ENCODE measurements at places on chromosomes 7 and 10.

DNA sequence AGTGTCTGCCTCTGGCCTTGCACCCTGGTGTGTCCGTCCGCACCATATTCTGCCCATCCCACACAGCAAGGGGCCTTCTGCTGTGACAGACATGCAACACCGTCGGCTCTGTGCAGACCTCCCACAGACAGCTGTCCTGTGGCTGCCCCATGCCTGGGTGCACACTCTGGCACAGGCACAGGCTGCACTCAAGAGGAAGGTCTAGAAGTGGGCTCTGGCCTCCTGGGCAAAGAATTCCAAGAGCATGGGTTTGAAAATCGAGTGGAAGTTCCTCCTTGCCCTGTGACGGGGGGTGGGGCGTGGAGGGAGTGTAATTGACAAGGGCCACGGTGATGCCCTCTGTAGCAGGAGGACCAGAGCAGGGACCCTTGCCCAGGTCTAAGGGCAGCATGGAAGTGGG is 4.3 kb upstream of the LOXL4 start:
- DNase-seq = no peak

- DNase-seq = no peak
These were observed 10.2 kb upstream of the BLNK start for GRCh38 chr10:96281444-96282029.

GRCh38 chr10:110360857-110361474 is 56.2 kb upstream of the SMNDC1 start:
- no peak for DNase-seq

DNA sequence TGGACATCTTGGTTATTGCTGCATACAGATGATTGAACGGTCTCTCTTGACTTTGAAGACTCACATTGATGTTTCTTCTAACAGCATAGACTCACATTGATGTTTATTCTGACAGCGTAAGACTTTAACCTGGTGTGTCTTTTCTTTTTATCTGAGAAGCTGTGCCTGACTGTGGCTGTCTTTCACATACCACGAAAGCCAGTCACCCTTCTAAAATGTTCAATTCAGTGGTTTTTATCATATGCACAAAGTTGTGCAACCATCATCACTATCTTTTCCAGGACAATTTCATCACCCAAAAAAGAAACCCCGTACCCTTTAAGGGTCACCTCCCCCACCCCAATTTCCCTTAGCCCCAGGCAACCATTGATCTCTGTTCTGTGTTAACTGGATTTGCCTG is 24.7 kb downstream of the CELF2 start:
- no peak for DNase-seq

- no peak for DNase-seq
These were observed 3.0 kb downstream of the LAMB1 start for GRCh38 chr7:107999779-108000560.

DNA sequence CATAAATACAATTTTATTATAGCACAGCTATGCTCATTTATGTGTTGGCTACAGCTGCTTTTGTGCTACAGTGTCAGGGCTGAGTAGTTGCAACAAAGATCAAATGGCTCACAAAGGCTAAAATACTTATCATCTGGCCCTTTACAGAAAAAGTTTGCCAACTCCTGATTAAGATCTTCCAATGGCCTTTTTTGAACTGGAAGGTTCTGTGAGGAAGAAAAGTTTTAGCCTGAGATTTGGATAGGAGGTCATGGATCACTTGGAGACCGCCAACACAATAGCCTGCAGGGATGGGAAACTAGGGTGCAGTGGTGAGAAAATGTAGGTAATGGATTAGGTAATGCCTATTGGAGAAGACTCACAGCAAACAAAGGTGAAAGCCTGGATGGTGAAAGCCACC is 169.8 kb downstream of the NOC3L start:
- DNase-seq = no peak

GRCh38 chr10:132671228-132672154 is 114.5 kb downstream of the NKX6-2 start:
- DNase-seq = no peak

- DNase-seq = no peak
These were observed 138.1 kb upstream of the CHST15 start for GRCh38 chr10:124231168-124232155.

GRCh38 chr7:144784943-144785342 is 50.9 kb downstream of the TPK1 start:
- no peak for DNase-seq

- DNase-seq = no peak
These were observed 222.6 kb downstream of the MGMT start for GRCh38 chr10:129689671-129690071.

DNA sequence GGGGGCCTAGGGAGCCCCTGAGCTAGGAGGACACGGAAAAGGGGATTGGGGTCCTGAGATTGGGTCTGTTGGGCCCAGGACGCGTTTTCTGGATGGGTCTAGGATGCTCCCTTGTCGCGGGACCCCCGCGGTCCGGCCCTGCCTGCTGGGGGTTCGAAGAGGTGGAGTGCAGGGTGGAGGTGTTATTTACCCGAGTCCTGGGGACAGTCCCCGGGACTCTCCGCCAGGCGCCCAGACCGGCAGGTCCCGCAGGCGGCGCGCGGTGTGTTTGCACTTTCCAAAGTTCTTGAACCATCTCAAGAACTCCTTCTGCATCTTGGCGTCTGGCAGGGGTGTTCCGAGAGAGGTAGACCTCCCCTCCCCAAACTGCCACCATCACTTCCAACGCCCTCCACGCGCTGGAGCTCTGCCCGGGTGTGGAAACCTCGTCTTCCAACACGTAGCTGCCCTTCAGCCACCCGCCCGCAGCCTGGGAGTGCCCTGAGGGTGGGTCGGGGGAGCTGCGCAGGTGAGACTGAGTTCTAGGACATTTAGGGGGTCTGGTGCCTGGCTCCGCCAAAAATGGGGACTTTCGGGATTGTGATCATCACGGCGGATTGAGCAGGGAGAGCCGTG is 569 bp downstream of the CAV1 start:
- DNase-seq = no peak

- no peak for DNase-seq
These were observed 152.8 kb downstream of the AUTS2 start for GRCh38 chr7:69751026-69751425.

- DNase-seq = no peak
These were observed 222.2 kb downstream of the KCNMA1 start for GRCh38 chr10:77415313-77415960.

GRCh38 chr10:3167611-3168330 is 4.8 kb downstream of the PITRM1 start:
- no peak for DNase-seq

- DNase-seq = no peak
These were observed 80.3 kb upstream of the ARID5B start for GRCh38 chr10:61821153-61821552.

- DNase-seq = no peak
These were observed 100.1 kb upstream of the COL1A2 start for GRCh38 chr7:94294471-94295131.

- no peak for DNase-seq
These were observed 16.4 kb upstream of the PDSS1 start for GRCh38 chr10:26681076-26681475.

DNA sequence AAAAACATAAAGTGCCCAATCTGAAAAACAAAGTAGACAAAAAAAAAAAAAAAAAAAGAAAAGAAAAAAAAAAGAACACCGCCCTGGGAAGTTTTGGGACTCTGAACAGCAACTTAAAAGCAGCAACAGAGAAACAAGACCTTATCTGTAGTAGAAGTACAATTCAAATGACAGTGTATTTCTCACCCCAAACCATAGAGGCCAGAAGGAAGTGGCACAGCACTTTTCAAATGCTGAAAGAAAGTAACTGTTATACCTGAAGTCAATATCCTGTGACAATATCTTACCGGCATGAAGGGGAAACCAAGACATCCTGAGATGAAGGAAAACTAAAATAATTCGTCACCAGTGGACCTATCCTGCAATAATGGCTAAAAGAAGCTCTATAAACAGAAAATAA is 112.1 kb downstream of the DNAJC1 start:
- DNase-seq = no peak

GRCh38 chr10:48554656-48555055 is 50.2 kb downstream of the ARHGAP22 start:
- no peak for DNase-seq

GRCh38 chr10:28429573-28430216 is 103.2 kb upstream of the WAC start:
- DNase-seq = no peak

DNA sequence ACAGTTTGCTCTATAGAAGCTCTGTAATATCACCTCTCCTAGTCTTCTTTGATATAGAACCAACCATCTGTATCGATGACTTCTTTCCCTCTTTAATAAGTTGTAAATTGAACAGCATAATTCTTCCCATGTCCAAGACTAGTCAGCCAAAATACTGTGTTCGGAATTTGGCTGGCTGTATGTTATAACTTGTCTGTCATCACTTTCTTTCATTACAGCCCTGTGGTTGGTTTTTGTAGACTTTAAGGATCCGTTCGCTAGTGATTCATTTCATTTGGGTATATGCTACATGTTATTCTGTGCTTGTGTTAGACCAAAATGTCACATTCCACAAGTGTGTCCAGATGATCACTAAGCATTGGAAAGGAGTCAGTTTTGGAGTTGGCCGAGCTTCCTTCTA is 155.4 kb upstream of the ITGB1 start:
- DNase-seq = no peak

GRCh38 chr7:31192986-31193385 is 140.9 kb downstream of the ADCYAP1R1 start:
- no peak for DNase-seq

GRCh38 chr10:86918022-86918471 is 39.4 kb downstream of the MMRN2 start:
- no peak for DNase-seq

- no peak for DNase-seq
These were observed 100.0 kb upstream of the MINDY3 start for GRCh38 chr10:15960277-15960676.

DNA sequence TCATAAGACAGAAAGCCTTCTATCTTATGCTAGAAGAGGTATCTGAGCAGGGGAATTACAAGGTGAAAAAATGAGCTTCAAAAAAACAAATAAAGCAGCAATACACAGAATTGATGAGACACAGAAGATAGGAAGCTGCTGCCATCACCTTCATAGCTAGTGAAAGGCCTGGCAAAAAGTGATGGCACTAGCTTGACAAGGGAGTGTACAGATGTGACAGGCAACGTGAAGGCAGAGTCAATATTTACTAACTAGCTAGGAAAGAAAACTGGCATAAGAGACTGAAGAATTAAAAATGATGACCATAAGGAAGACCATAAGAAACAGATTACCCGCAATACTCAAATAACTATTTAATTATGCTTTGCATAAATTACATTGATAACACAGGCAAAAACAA is 9.4 kb downstream of the GPR22 start:
- DNase-seq = no peak

Measured in esophagus squamous epithelium (tissue), 5 donors.